GM04503 (cell line): ENCODE measurements at places on chromosomes 16 and 17.

DNA sequence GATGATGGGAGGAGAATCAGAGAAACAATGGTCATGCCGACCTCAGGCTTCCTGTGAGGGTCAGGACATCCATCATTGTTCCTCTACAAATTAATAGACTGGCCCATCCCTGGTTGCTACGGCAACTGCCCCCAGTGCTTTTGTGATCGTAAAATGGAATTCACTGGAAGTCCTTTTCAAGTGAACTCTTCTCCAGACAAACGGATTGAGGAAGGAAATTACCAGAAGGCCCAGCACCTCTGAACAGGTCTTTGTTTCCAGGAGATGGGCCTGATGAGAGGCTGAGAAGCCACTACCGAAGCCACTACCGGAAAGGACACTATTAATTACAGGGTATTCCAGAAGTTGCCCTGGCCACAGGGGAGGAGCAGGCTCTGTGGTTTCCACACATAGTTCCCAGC, 126.0 kb downstream of the MGAT5B start:
- no peak for DNase-seq

- DNase-seq = no peak
Observed at GRCh38 chr16:12291989-12292759, 315.6 kb downstream of the SNX29 start.

DNA sequence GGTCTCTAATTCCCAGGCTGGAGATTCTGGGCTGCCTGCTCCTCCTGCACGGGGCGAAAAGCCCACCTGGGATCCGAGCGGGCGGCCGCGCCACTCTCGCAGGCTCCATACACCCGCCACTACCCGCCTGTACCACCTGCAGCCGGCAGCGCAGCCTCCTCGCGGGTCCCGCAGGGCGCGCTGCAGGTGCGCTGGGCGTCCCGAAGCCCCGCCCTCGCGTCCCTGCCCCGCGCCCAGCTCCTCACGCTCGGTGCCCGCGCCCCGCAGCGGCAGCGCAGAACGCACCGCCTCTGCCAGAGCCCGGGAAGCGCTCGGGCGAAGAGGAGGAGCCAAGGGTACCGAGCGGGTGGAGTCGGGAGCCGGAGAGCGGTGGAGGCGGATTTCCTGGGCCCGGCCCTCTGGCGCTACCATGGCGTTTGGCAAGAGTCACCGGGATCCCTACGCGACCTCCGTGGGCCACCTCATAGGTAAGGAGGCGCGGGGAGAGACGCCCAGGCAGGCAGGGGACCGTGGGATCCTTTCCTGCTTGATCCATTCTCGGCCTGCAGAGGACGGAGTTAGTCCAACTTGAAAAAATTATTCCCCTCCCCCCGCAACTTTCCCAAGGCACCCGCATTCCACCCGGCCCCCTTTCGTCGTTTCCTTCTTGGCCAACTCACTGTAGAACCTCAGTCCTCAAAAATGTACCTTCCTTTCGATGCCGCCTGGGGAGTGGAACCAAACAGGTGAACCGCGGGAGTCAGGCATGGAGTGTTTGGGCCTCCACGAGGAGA, at the start of gene TOM1L1:
TOM1L1 (plus strand) TSS at position 396 of the 773 bp plus-strand sequence; CDS start at position 410, 14 bp downstream.
- no peak for DNase-seq

DNA sequence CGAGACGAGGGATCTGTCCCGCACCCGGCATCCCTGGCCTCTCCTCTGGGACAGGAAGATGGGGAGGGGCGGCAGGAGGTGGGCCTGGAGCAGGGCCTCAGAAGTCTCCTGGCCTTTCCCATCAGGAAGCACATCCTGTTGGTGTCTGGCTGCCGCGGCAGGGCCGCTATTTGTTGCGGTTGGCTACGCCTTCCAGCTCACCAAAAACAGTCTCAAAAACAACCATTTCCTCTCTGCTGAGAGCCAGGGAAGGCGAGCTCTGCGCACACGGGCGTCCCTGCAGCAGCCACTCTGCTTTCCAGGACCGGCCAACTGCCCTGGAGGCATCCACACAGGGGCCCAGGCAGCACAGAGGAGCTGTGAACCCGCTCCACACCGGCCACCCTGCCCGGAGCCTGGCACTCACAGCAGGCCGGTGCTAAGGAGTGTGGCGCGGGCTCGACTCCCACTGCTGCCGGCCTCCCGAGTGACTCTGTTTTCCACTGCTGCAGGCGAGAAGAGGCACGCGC, at the start of gene TMEM204:
TMEM204 (plus strand) TSS at position 224 of the 509 bp plus-strand sequence. CDS start 610 bp downstream, outside the sequence.
- DNase-seq = peak; percentile 50

- no peak for DNase-seq
Observed at GRCh38 chr16:68798398-68798797, 44.9 kb upstream of the TANGO6 start.

- no peak for DNase-seq
Observed at GRCh38 chr16:46908540-46909372, 24.6 kb downstream of the GPT2 start.

DNA sequence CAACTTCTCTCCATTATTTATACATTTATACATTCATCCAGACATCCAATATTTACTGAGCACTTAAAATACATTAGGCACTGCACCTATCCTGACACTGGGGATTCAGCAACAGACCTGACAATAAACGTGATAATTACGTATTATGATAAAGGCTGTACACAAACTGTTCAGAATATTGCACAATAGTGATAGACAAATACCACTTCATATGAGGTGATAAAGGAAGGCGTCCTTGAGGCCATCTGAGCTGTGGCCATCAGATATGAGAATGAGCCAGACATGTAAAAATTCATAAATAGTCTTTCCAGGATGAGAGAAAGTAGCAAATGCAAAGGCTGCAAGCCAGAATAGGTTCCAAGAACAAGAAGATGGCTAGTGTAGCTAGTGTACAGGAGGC, 8.6 kb downstream of the USP32 start:
- DNase-seq = no peak

DNA sequence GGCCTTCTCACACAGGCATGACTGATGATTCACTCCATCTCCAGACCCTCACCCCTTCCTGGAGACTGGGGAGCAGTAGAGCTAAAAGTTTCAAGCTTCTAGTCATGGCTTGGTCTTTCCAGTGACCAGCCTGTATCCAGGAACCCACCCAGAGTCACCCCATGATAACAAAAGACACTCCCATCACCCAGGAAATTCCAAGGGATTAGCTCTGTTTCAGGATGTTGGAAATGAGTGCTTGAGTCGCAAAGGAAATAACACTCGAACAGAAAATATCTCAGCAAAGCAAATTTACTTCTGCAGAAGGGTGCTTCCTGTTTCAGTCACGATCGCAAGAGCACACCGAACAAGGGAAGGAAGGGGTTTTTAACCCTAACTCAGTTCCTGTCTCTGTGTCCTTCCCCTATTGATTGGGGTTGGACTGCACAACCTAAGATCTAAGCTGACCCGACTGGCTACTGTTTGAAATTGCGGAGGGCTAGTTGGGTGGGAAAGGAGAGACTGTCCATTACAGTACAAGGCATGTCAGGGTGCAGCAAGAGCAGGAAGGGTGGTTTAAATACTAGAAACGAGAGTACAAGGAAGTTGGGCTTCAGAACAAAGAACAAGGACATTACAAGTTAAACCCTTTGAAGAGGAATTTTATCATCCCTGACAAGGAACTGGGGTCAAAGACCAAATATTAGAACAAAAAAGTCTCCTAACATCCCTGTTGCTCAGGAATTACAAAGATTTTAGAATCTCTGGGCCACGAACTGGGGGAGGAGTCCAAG, 224.4 kb upstream of the CACNG5 start:
- no peak for DNase-seq

GRCh38 chr16:85166699-85167588, 54.7 kb upstream of the CIBAR2 start:
- no peak for DNase-seq

GRCh38 chr17:27559506-27560481, 71.2 kb upstream of the LGALS9 start:
- DNase-seq = no peak

- no peak for DNase-seq
Observed at GRCh38 chr16:1791256-1791942, 2.1 kb downstream of the IGFALS start.

GRCh38 chr17:65552214-65552613, 9.2 kb downstream of the AXIN2 start:
- DNase-seq = no peak

DNA sequence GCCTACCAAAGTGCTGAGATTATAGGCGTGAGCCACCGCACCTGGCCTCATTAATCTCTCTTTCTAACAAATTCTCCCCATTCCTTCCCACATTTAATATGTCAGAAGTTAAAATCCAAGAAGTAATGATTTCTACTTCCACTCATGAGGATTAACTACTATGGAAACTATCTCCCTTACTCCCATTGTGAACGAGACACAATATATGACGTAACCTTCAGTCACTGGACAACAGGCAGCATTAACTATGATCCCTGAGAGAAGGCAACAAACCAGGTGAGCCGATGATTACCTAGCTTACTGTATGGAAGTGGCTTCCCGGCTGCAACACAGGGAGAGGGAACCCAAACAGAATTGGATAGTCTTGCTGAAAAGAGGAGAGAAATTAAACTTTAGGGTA, 20.0 kb downstream of the GLG1 start:
- no peak for DNase-seq

- DNase-seq = no peak
Observed at GRCh38 chr16:70759666-70760065, 41.3 kb downstream of the VAC14 start.
